Stimulated activated CD4-positive, alpha-beta T cell treated with anti-CD3 and anti-CD28 coated beads, Interleukin-1b, Interleukin-23, amount 100 ng/mL, for 4 hours (primary cell): ENCODE measurements at places on chromosomes 5 and 9.

GRCh38 chr9:15103290-15103689, 193.1 kb upstream of the FREM1 start:
- DNase-seq: no peak

DNA sequence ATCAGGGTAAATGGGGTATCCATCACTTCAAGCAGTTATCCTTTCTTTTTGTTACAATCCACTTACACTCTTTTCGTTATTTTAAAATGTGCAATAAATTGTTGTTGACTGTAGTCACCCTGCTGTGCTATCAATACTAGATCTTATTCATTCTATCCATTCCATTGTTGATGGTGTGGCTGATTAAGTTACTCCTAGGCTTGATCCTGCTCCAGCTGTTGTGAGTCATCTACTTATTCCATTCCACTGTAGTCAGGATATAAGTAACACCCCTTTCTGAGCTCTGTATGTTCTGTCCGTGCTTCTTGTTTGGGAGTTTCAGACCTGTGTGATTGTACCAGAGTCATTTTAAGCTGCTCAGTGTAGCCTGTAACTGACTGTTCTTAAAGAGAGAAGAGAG, 122.5 kb upstream of the RUSC2 start:
- no peak for DNase-seq

- DNase-seq: no peak
Observed at GRCh38 chr9:112218908-112219307, 43.8 kb upstream of the SUSD1 start.

GRCh38 chr5:35046774-35047173, 975 bp downstream of the AGXT2 start:
- DNase-seq: no peak

GRCh38 chr9:2493109-2493508, 128.5 kb upstream of the VLDLR start:
- DNase-seq: no peak

GRCh38 chr9:89048616-89049015, 57.3 kb downstream of the S1PR3 start:
- no peak for DNase-seq

DNA sequence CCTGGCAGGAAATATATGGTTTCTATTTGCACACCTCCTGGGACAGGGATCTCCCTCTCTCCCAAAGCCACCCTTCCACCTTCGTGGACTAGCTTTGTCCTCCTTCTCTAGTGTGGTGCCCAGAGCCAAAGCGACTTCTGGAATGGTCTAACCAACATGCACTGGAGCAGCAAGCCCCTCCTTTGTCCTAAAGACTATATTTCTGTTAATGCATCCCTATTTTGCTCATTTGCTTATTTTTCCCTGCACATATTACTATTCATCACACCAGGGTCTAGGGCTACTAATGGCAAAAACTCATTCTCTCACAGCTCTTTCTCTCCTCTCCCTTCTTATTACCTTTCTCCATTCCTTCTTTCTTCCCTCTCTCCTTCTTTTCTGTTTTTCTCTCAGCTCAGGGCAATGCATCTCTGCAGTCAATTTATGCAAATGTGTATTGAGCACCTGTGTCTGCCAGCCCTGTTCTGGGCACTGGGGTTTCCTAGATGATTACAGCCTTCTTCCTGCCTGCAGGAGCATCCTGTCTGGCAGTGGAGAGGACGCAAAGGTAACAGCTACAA, 2.8 kb upstream of the NEURL1B start:
- no peak for DNase-seq

GRCh38 chr5:125057912-125058826, 311.7 kb upstream of the ZNF608 start:
- no peak for DNase-seq

- no peak for DNase-seq
Observed at GRCh38 chr9:111076042-111076441, 37.8 kb upstream of the LPAR1 start.

- DNase-seq: no peak
Observed at GRCh38 chr9:95585824-95586223, 69.1 kb upstream of the PTCH1 start.

DNA sequence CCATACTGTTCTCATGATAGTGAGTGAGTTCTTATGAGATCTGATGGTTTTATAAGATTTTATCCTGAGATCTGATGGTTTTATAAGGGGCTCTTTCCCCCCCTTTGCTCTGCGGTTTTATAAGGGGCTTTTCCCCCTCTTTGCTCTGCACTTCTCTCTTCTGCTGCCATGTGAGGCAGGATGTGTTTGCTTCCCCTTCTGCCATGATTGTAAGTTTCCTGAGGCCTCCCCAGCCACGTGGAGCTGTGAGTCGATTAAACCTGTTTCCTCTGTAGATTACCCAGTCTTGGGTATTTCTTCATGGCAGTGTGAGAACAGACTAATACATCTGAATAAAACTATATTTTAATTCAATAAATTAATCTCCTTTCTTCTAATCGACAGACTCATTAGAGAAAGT, 64.9 kb upstream of the ZSWIM6 start:
- DNase-seq: no peak

- no peak for DNase-seq
Observed at GRCh38 chr5:160240350-160240749, 11.0 kb downstream of the FABP6 start.

DNA sequence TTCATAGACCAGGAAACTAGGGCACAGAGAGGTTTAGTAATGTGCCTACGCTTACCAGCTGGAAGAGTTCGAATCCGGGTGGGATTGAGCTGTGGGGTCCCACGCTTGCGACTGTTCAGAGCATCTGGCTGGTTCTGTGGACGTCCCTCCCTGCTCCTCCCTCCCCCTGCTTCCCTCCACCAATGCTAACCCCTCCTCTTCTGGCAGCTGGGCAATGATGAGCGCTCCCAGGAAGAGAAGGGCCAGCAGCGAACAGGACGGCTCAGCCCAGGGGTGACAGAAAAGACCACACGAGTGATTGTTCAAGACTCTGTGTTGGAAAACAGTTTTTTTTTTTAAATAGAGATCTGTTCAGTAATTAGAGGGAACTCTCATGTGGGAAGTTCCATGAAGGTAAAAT, 6.9 kb downstream of the FAM163B start:
- no peak for DNase-seq

GRCh38 chr9:112925058-112925641, 34.5 kb upstream of the SLC46A2 start:
- DNase-seq: no peak

DNA sequence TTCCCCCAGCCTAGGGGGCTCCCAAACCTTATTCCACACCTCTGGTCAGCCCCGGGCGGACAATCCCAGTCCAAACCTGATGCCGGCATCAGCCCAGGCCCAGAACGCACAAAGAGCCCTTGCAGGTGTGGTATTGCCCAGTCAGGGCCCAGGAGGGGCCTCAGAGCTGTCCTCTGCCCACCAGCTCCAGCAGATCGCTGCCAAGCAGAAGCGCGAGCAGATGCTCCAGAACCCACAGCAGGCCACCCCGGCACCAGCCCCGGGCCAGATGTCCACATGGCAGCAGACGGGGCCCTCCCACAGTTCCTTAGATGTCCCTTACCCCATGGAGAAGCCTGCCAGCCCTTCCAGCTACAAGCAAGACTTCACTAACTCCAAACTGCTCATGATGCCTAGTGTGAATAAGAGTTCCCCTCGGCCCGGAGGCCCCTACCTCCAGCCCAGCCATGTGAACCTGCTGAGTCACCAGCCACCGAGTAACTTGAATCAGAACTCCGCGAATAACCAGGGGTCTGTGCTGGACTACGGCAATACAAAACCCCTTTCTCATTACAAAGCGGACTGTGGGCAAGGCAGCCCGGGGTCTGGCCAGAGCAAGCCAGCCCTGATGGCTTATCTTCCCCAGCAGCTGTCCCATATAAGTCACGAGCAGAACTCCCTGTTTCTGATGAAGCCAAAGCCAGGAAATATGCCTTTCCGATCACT, 27.6 kb upstream of the LTC4S start:
- no peak for DNase-seq
